Activated naive CD4-positive, alpha-beta T cell (primary cell): ENCODE measurements at places on chromosomes 7 and 10.
A peak's percentile ranks its signal among the peaks of the same experiment; 100 is the strongest.

GRCh38 chr10:76206797-76207352 is 775.5 kb downstream of the LRMDA start:
- no peak for DNase-seq

DNA sequence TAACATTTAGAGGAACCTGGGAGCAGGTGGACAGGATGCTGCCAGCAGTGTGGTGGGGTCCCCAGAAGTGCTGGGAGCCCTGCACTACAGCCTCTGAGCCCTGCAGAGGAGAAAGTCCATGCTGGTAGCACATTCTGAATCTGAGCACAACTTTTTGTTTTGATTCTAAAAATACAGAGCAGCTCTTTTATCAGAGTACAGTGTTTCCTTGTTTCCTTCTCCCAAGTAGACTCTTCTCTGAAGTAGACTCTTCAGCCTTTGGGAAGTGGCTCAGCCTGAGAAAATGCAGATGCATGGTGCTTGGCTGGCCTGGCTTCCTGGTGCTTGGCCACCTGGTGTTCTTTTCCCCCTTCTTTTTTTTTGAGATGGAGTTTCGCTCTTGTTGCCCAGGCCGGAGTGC is 9.1 kb downstream of the ADCY1 start:
- DNase-seq: no peak

DNA sequence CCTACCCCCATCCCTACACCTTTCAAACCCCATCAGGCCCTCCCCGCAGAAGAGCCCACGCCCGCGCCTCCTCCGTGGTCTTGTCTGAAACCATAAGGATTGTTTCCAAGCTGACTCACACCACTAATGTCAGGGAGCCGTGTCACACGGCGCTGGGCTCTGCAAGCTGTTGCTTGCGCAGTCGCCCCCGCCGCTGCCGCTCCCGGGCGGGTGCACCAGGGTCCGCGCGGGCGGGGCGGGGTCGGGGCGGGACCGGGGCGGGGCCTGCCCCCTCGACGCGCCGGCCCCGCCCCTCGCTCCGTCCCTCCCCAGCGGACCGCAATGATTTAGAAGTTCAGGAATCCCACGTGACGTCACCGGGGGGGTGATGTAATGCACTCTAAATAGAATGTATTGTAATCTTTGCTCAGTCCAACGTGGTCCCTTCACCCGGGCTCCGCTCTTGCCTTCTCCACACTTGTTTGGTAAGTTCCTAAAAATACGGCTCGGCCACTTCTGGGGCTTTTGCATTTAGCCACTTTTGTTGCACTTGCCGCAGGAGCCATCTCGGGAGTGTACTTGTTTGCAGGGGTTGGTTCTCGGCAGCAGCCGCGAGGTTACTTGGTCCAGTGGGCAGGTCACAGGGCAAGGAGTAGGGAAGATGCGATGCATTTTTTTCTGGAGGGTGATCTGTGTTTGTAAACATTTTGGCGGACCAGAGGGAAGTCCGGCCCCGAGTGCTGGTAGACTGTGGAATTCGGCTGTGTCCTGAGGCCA is 3.2 kb upstream of the CREB5 start:
- DNase-seq: no peak

DNA sequence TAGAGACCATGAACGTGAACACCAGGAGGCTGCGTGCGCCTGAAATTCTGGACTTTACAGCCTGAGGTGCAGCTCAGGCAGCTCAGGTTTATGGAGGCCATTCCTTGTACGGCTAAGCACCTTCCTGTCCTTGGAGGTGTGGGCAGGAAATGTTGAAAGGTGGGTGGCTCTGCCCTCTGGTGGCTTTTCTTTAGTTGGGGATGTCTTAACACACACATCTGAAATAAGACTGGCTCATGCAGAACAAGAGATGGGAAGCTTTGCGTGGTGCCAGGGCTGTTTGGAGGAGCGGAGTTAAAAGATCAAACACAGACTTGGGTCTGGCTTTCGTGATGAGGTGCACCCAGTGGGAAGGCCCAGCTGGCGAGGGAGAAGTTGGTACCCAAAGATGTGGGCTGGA is 64.1 kb downstream of the DOCK1 start:
- no peak for DNase-seq

- DNase-seq: no peak
Measured at GRCh38 chr7:151410405-151411390, 860 bp upstream of the WDR86 start.

DNA sequence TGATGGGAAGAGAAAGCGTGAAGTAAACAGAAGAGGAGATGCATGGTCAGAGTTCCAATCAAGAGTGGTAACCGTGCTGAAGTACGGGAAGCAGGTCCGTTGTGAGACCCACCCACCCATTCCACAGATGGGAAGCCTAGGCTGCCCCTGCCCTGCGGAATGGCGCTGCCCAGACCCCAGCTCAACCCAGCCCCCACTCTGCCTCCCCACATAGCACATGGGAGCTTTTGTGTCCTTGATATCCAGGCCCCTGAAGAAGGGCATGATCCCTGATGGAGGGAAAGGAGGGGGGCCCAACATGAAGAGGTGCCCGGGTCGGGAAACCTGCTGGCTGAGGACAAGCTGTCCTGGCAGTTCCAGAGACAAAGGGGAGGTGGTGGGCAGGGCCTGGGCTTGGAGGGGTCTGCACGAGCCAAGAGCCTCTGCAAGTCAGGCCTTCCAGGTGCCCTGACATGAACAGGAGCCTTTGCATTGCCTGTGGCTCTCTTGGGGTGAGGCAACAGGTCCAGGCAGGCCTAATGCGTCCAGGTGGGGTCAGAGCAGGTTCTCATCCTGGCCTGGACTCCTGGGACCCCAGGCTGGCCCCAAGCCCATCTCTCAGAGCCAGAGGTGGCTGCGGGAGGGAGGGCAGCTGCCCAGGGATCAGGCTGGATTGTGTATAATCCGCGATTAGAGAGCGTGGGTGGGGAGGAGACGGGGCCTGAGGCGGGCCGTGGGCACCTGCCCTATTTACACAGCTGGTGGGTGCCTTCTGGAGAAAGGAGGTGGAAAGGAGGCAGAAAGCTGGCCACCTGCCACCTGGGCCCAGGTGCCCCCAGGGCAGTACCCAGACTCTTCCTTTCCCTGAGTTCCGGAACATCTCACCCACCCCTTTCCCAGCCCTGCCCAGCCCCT is 23.5 kb downstream of the YKT6 start:
- DNase-seq: no peak

DNA sequence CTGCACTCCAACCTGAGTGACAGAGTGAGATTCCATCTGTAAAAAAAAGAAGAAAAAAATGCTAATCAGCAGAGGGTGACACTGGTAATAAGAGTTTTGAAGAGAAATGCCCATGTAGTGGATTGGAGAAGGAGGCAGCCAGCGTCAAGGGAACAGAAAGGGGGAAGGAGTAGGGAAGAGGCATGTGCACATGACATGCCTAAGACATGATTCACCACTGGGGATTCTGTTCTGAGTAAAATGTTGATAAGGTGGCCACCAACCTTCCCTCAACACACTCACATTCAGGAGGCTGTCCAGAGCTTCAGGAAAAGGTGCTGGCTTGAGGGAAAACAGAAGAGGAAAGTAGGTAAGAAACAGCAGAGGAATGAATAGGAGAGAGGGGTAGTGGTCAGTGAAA is 39.9 kb downstream of the AKR1D1 start:
- no peak for DNase-seq

DNA sequence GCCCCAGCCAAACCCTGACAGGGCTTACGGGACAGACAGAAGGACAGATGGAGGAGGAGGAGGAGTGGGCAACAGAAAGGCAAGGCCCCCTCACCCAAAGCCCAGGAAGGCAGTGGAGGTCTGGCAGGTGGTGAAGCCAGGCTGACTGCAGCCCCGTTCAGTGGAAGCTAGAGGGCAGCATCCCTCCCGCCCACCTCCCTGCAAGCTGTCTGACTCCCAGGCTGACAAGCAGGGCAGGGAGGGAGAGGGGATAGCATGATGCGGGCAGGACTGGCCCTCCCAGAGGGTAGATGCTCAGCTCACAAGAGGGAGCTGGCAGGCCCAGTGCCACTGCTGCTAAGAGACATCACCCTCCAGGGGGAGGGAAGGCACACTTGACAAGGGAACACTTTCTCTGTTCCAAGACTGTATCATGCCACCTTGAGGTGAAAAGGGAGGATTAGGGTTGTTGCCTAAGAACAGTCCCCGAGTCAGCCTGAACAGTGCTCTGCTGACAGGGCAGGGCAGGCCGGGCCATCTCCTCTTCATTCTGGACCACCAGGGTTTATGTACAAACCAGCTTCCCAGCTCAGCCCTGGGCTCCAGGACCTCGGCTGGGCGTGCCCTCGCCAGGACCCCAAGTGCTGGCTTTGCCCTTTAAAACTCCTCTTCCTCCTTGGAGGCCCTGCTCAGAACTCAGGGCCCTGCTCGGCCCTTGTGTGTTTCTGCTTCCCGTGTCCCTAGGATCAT is 61.8 kb downstream of the RASGEF1A start:
- no peak for DNase-seq

DNA sequence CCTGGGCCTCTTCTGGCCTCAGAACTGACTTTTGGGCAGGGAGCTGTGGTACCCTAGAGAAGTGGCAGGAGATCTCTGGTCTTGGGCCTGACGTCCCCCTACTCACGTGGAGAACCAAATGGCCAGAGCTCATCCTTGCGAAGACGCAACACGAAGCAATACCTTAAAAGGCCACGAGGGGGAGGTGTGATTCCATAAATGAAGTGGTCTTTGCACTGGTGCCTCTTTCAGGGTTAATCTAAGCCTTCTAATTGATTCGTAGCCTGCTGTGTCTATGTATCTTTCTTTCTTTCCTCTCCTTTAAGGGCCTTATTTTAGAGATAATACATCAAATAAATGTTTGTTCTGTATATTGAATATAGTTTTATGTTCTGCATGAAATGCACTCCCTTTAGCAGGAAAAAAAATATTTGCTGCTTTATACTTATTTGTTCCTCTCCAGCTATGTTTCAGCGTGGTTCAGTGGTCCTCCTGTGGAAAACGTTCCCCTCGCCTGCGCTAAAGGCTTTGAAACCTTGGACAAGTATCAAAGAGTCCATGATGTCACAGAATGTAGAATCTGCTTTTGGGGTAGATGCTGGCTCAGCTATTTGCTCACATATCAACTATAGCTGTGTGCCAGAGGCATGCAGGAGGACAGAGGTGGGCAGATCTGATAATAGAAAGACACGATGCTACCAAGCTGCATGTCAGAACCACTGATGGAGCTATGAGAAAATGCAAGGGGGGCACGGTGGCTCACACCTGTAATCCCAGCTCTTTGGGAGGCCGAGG is 41.0 kb downstream of the STRA8 start:
- DNase-seq: peak; percentile 41

GRCh38 chr7:99631295-99632109 is 14.8 kb downstream of the ZSCAN25 start:
- no peak for DNase-seq

DNA sequence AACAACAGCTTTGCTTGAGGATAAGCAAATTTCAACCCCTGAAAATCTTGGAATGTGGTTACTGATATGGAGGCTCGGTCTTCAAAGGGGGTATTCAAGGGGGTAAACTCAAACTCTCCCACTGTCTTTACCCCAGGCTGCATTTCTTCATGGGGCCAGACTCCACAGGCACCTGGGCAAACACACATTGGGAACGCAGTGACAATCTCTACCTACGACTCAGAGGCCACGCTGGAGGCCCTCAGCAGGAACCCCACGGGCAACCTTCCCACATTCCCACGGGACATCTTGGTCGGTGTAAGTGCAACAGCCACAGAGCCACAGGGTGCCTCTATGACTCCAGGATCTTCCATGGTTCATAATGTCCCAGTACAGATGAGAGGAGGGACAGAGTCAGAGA is 2.2 kb upstream of the INSIG1 start:
- no peak for DNase-seq

DNA sequence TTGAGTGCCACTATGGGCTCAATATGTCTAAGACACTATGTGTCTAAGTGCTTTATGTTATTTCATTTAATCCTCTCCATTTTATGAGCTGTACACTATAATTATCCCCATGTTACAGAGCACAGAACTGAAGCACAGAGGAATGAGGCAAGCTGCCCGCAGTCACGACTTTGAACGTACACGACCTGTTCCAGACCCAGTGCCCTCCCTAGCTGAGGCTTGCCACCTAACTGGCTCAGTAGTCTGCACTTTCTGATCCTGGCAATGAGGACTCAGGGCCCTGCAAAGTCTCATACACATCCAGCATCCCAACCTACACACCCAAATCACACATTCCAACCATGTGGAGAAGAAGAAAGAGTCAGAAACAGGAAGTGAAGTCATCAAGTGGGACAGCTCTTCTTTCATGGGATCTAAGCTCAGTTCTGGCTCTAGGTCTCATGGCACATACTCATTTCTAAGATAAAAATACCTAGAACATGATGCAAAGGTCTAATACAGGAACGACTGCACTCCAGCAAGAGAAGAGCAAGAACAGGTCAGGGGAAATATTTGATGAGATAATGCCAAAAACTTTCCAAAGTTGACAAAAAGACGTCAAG is 42.4 kb upstream of the DDC start:
- no peak for DNase-seq

GRCh38 chr10:91907033-91907594 is 2.2 kb downstream of the FGFBP3 start:
- DNase-seq: no peak

GRCh38 chr7:71486414-71486813 is 354.5 kb downstream of the GALNT17 start:
- DNase-seq: no peak

DNA sequence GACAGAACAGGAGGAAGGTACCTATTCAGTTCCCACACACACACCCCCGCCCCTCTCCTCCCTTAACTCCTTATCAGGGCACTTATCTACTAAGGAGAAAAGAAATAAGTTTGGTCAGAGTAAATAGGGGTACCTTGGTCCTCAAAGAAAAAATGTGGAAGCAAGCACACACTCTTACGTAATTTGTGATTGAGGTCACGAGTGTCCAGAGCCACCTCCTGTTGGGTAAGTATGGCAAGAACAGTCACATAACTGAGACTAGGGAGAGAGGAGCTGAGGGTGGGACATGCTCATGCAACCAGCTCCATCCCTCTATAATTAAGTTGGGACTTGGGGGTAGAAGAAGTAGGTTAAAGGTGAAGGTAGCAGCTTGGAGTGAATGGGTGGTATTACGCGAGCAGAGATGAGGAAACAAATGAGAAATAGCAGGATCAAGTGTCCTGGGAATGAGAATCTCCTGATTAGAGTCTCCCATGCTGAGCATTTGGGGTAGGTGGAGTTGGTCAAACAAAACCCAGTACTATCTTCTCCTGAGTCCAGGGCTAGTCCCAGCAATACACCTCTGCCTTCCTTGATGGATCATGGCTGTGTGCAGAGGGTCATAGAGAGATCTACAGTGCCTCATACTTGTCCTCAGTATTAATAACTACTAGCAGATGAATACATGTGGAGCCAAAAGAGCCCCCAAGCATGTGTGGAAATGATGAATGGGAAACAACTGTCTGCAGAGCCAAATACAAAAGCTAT is 77.1 kb downstream of the GSAP start:
- no peak for DNase-seq

GRCh38 chr10:79226391-79227245 is 120.7 kb upstream of the PPIF start:
- DNase-seq: no peak

- DNase-seq: no peak
Measured at GRCh38 chr10:47381427-47382379, 2.4 kb downstream of the ZNF488 start.

GRCh38 chr10:5581670-5582566 is 57.2 kb downstream of the CALML3 start:
- no peak for DNase-seq
